ENCODE measurements at places on chromosomes 7 and 10. TPM values are rescaled to one million over a fixed set of nuclear protein-coding genes. Genes with fewer than 3 reads are reported as not detected.

DNA sequence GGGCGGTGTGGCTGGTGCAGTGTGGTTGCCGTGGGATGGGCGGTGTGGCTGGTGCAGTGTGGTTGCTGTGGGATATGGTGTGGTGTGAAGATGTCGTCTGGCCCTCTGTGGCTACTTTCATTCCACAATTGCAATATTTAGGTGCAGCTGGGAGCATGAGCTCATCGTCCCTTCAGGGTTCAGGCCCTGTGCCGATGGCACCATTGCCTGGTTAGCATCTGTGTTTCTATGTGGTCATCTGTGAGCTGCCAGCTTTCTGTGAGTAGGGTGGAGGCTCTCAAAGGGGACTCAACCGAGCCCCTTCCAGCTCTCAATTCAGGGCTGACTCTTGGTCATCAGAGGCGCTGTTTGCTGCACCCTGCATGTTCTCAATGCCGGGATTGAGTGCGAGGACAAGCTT lies 3.6 kb downstream of the ADGRA1 start:
- H3K36me3 ChIP-seq, result no peaks in the 10 kb centered on the region
- H3K27ac ChIP-seq, result no peak overlapping the region
- H3K27me3 ChIP-seq, result peaks cover 25% of the 10 kb centered on the region
- no peaks in the 10 kb centered on the region for H3K4me1 ChIP-seq
- no peak for DNase-seq

- no peak overlapping the region for H3K4me3 ChIP-seq
- H3K4me1 ChIP-seq, result no peaks in the 10 kb centered on the region
- no peaks in the 10 kb centered on the region for H3K36me3 ChIP-seq
- H3K27me3 ChIP-seq, result no peaks in the 10 kb centered on the region
These were observed 595.2 kb downstream of the AUTS2 start for GRCh38 chr7:70193514-70193913.

GRCh38 chr10:42783181-42783549 lies 570 bp downstream of the BMS1 start:
- H3K27me3 ChIP-seq, result peaks cover 1% of the 10 kb centered on the region
- H3K4me1 ChIP-seq, result peaks cover 6% of the 10 kb centered on the region
- DNase-seq, result peak; percentile 64

DNA sequence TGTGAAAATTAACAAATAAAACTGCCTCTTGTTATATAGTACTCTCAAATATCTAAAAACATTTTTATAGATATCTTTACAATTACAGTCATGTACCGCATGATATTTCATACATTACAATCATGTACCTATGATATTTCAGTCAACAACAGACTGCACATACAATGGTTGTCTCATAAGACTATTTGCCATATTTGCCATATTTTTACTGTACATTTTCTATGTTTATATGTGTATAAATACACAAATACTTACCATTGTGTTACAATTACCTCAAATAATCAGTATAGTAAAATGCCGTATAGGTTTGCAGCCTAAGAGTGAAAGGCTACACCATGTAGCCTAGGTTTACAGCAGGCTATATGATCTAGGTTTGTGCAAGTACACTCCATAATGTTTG lies 336.0 kb upstream of the PCDH15 start:
- H3K4me3 ChIP-seq, result no peak overlapping the region
- DNase-seq, result no peak
- H3K27ac ChIP-seq, result no peak overlapping the region
- no peaks in the 10 kb centered on the region for H3K27me3 ChIP-seq
- no peaks in the 10 kb centered on the region for H3K36me3 ChIP-seq

DNA sequence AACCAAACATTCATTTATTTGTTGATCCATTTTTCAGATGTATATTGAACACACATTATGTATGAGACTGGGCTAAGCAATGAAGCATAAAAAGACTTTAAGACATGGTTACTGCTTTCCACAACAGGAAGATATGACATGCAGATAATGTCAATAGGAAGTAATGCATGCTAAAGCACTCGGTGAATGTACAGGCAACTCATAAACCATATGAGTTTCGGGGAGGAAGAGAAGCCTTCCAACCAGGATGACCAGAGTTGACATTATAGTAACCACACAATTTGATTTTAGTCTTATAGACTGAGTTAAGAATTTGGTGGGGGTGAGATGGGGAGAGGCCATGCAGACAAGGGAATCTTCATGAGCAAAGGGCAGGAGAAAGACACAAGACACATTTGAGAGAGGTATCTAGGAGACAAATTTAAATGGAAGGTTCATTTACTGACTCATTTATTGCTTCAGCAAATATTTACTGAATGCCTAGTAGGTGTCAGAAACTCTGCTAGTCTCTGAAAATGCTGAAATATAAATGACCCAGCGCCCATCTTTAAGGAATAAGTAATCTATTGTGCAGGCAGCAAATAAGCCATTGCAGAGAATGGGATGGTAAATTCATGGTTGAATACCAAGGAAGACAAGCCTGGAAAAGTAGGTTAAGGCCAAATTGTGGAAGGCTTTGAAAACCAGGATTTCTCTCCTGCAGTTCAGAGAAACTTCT lies 19.0 kb upstream of the SLK start:
- peaks cover 8% of the 10 kb centered on the region for H3K27me3 ChIP-seq
- no peak overlapping the region for H3K27ac ChIP-seq
- H3K4me3 ChIP-seq, result no peak overlapping the region
- peaks cover 9% of the 10 kb centered on the region for H3K4me1 ChIP-seq
- DNase-seq, result no peak

DNA sequence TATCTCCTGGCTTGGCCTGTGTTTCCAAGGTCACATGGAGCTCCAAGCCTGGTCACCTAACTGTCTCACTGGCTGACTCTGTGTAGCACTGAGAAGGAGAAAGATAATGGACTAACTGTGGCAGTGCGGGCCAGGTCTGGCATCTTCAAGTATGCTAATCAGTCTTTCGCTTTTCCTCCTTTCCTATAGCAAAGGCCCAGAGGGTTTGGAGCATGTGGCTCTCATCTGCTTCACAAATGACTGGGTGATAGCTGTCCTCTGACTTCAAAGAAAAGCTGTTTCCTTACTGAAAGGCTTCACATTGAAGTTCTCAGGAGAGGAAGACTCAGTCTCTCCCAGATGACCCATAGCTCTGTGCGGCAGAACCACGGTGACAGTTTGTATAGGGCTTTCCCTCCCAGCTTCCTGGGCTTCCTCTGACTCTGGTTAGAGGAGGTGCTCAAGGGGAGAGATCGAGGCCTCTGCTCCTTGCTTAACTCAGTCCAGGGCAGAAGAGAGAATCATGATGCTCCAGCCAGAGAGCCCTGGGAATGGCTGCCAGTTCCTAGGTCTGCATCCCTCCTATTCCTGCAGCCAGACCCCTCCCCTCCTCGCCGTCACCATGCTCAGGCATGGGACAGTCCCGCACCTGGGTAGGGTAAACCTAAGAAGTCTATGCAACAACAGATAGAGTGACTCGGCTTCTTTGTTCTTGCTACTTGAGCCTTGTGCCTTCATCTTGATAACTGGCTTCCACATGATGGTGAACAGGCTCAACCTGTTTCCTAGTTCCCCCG lies 72.3 kb downstream of the CCDC71L start:
- H3K4me3 ChIP-seq, result no peak overlapping the region
- H3K4me1 ChIP-seq, result peaks cover 33% of the 10 kb centered on the region
- H3K27me3 ChIP-seq, result no peaks in the 10 kb centered on the region
- no peak overlapping the region for H3K27ac ChIP-seq

The PARD3 gene
- total RNA-seq, result 24.1 TPM

The CCDC172 gene
- not detected for total RNA-seq
